Cardiac muscle cell (in vitro differentiated cells and primary cell): ENCODE measurements at places on chromosomes 11 and 22. TPM values are rescaled to one million over a fixed set of nuclear protein-coding genes. Genes with fewer than 3 reads are reported as not detected.

DNA sequence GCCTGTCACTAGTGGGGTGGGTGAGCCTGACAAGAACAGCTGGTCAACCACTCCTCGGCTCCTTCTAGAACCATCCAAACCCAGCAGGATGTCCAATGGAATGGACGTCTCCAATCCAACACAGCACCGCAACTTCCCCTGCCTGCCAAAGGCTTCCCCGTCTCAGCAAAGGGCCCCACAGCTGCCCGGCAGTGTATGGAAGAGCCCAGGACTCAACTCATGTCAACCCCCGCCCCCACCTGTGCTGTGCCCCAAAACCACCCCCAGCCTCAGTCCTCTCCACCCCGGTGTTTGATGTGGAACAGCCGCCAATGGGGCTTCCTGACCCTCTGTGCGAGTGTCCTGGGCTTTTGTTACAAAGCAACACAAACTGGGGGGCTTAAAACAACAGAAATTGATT lies 223.8 kb downstream of the CTTN start:
- H3K27me3 ChIP-seq, result no peaks in the 10 kb centered on the region
- H3K4me1 ChIP-seq, result no peaks in the 10 kb centered on the region
- no peak for DNase-seq
- H3K27ac ChIP-seq, result no peak overlapping the region

GRCh38 chr22:46072110-46072881 lies 78.0 kb upstream of the PPARA start:
- H3K27me3 ChIP-seq, result peaks cover 82% of the 10 kb centered on the region
- no peak for DNase-seq
- H3K36me3 ChIP-seq, result no peaks in the 10 kb centered on the region
- no peaks in the 10 kb centered on the region for H3K4me1 ChIP-seq
- H3K27ac ChIP-seq, result no peak overlapping the region

GRCh38 chr11:5317292-5317691 lies 6.8 kb downstream of the OR51B2 start:
- no peak for DNase-seq
- H3K4me1 ChIP-seq, result no peaks in the 10 kb centered on the region
- no peaks in the 10 kb centered on the region for H3K27me3 ChIP-seq
- no peaks in the 10 kb centered on the region for H3K36me3 ChIP-seq

GRCh38 chr11:73176874-73177155 lies 34.7 kb upstream of the FCHSD2 start:
- DNase-seq, result no peak
- H3K27ac ChIP-seq, result no peak overlapping the region
- peaks cover 7% of the 10 kb centered on the region for H3K27me3 ChIP-seq
- H3K4me3 ChIP-seq, result no peak overlapping the region

- H3K4me1 ChIP-seq, result peaks cover 6% of the 10 kb centered on the region
- H3K4me3 ChIP-seq, result no peak overlapping the region
- no peaks in the 10 kb centered on the region for H3K27me3 ChIP-seq
- H3K36me3 ChIP-seq, result no peaks in the 10 kb centered on the region
- H3K27ac ChIP-seq, result peak overlapping the region; percentile 31
- peak; percentile 78 for DNase-seq
Measured at GRCh38 chr11:36702330-36703054, 104.5 kb upstream of the RAG2 start.

DNA sequence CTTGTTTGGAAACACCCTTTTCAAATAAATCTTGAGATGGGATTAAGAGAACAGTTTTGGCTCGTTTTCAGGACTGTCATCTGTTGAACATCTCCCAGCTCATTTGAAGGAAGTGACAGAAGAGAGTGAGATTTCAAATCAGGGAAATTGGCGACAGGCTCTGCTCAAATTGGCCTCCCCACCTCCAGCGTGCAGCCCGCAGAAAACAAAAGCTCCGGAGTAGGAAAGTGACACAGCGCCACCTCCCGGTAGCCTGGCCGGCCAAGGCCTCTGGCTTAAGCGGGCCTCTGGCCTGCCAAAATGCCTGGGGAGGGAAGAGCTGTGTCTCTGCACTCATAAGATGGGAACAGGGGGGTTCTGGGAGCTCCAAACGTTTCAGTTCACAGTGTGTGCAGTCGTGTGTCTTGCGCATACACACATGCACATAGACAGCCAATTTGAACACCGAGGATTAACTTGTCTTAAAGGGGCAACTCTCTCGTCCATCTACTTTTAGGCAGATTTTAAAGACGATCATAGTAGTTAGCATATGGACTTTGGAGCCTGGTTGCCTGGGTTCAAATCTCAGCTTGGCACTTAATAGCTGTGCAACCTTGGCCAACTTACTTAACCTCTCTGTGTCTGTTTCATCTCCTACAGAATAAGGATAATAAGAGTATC lies 132.7 kb upstream of the RCN1 start:
- no peak overlapping the region for H3K27ac ChIP-seq
- H3K36me3 ChIP-seq, result no peaks in the 10 kb centered on the region
- peak; percentile 75 for DNase-seq
- no peaks in the 10 kb centered on the region for H3K27me3 ChIP-seq
- no peak overlapping the region for H3K4me3 ChIP-seq

DNA sequence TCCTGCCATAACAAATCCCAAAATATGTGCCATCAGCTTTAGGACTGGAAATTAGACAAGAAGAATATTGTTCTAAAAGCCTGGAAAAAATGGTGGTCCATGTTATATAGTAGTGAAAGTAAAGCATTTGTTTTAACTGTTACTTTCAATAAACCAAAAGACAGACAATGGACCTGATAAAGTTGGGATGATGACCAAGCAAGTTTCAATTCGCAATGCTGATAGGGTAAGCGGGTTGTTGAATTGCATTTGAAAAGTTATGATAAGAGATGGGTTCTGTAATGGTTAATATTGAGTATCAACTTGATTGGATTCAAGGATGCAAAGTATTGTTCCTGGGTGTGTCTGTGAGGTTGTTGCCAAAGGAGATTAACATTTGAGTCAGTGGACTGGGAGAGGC lies 131.9 kb upstream of the ZC3H12C start:
- no peak overlapping the region for H3K27ac ChIP-seq
- H3K4me3 ChIP-seq, result no peak overlapping the region
- H3K4me1 ChIP-seq, result no peaks in the 10 kb centered on the region
- no peaks in the 10 kb centered on the region for H3K36me3 ChIP-seq

- no peak for DNase-seq
- no peak overlapping the region for H3K27ac ChIP-seq
- H3K36me3 ChIP-seq, result peaks cover 13% of the 10 kb centered on the region
- no peak overlapping the region for H3K4me3 ChIP-seq
- H3K27me3 ChIP-seq, result no peaks in the 10 kb centered on the region
- H3K4me1 ChIP-seq, result peaks cover 12% of the 10 kb centered on the region
Measured at GRCh38 chr22:17787716-17788330, 13.6 kb upstream of the BID start.

DNA sequence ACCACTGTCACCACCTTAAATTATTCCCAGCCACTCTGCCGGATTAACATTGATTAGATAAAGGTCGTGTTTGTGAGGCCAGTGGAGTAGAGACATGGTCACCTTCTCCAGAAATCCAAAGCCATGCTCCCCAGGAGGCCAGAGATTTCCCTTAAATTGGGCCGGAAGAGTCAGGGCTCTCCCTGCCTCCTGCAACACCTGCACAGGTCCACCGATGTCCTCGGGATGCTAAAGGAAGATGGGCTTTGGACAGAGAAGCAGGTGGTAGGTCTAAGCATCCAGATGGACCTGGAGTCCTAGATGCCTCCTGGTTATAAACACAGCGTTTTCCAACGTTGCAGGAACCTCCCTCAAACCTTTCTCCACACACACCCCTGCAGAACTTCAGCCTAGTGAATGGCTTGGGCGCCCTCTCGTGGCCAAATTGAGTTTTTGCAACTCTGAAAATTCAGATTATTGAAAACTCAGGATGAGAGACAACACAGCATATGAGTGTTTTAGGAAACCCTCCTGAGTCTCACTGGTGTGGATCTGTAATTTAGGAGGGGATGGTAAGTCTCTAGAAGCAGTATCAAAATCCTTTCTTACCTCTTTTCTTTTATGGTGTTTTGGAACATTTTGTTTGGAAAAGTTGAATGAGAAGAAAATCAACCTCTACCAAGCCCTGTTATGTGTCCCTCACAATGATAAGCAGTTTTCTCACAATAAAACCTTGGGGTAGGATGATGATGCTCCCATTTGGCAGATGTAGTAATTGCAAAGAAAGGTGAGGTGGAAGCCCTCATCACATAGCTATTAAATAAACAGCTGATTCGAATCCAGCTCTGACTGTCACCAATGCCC lies 109.6 kb downstream of the RRAS2 start:
- no peaks in the 10 kb centered on the region for H3K36me3 ChIP-seq
- no peak overlapping the region for H3K27ac ChIP-seq
- peaks cover 5% of the 10 kb centered on the region for H3K27me3 ChIP-seq
- peak; percentile 79 for DNase-seq

DNA sequence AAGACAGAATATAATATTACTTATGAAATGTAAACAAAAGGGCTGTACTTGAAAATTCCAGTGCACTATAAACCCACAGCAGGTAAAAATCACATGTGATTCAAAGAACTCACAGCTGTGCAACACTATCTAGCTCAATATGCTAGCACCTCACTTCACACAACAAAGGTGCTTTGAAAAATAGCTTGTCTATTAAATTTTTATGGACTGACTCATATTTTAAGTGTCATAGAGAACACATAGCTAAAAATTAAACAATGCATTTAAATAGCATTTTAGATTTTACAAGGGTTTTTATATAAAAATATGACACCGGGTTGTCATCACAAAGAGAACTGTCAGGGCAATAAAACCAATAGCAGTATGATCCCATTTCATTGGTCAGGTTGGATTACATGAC lies 1390.5 kb upstream of the TENM4 start:
- H3K36me3 ChIP-seq, result no peaks in the 10 kb centered on the region
- no peak overlapping the region for H3K4me3 ChIP-seq
- DNase-seq, result no peak
- H3K27ac ChIP-seq, result no peak overlapping the region
- H3K27me3 ChIP-seq, result no peaks in the 10 kb centered on the region
- no peaks in the 10 kb centered on the region for H3K4me1 ChIP-seq

- peaks cover 18% of the 10 kb centered on the region for H3K4me1 ChIP-seq
- H3K27ac ChIP-seq, result no peak overlapping the region
- peaks cover 20% of the 10 kb centered on the region for H3K27me3 ChIP-seq
- H3K4me3 ChIP-seq, result peak overlapping the region; percentile 19
Measured at GRCh38 chr22:49971232-49972162, 10.9 kb downstream of the PIM3 start.

DNA sequence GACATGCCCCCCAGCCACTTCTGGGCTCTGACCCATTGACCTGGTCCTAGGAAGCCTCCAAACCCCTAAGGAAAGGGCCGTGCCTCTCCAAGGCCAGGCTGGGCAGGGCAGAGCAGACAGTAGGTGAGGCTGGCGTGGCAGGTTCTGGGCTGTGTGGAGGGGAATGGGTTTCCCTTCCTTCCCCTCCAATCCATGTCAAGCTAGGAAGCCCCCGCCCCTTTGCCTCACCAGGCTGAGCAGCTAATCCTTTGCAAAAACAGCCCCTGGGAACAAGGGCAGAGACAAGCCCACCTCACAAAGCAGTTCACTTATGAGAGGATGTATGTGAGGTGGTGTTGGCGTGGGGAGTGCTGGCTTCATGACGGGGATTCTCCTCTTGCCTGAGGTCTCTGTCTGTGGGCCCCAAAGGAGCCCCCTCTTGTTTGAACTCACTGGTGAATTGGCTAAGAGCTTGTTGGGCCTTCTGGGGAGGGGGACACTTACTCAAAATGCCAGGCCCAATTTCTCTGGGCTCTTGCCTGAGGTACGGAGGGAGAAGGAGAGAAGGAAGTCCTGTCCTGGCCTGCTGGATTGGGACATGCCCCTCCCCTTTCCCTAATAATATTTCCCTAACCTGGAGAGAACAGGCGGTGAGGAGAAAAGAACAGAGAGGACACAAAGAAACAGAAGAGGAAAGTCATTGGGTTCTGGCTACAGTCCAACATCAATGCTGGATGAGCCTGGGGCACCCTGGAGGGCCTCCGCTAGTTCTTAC lies 1.6 kb upstream of the TRIM29 start:
- H3K4me3 ChIP-seq, result no peak overlapping the region
- no peaks in the 10 kb centered on the region for H3K36me3 ChIP-seq
- H3K27ac ChIP-seq, result no peak overlapping the region
- no peak for DNase-seq
- no peaks in the 10 kb centered on the region for H3K4me1 ChIP-seq

GRCh38 chr11:95506777-95507176 lies 275.8 kb upstream of the SESN3 start:
- DNase-seq, result peak; percentile 21
- no peaks in the 10 kb centered on the region for H3K36me3 ChIP-seq
- H3K4me1 ChIP-seq, result no peaks in the 10 kb centered on the region

- DNase-seq, result no peak
- H3K27me3 ChIP-seq, result no peaks in the 10 kb centered on the region
- H3K4me3 ChIP-seq, result no peak overlapping the region
- H3K36me3 ChIP-seq, result no peaks in the 10 kb centered on the region
- H3K27ac ChIP-seq, result no peak overlapping the region
Measured at GRCh38 chr11:60717956-60718355, 6.6 kb upstream of the MS4A18 start.

- H3K4me1 ChIP-seq, result peaks cover 15% of the 10 kb centered on the region
- H3K36me3 ChIP-seq, result no peaks in the 10 kb centered on the region
- H3K27me3 ChIP-seq, result no peaks in the 10 kb centered on the region
- no peak for DNase-seq
- no peak overlapping the region for H3K4me3 ChIP-seq
Measured at GRCh38 chr11:8823174-8823742, 87.7 kb upstream of the AKIP1 start.

GRCh38 chr11:57473285-57473841 lies 13.0 kb downstream of the RTN4RL2 start:
- H3K27me3 ChIP-seq, result peaks cover 34% of the 10 kb centered on the region
- H3K27ac ChIP-seq, result no peak overlapping the region
- H3K4me1 ChIP-seq, result no peaks in the 10 kb centered on the region

GRCh38 chr11:34234086-34234740 lies 123.6 kb downstream of the ABTB2 start:
- no peaks in the 10 kb centered on the region for H3K27me3 ChIP-seq
- no peaks in the 10 kb centered on the region for H3K36me3 ChIP-seq
- H3K4me3 ChIP-seq, result no peak overlapping the region
- no peak for DNase-seq
- peak overlapping the region; percentile 4 for H3K27ac ChIP-seq

DNA sequence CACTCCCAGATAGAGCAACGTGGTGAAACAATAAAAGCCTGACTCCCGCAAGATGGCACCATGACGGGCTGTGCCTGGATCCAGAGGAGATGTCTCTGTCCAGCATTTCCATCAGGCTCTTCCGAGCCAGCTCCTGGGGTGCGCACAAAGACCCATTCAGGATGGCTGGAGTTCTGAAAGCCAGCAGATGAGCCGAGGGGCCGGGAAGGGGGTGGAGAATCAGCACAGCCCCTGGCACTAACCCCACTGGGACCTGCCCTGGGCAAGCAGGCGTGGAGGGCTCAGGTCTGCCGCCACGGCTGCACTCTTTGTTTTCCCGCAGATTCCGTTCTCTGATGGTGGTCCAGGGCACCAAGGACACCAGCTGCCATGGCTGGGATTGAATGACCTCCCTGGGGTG lies 97.2 kb upstream of the BLID start:
- H3K4me3 ChIP-seq, result no peak overlapping the region
- no peak overlapping the region for H3K27ac ChIP-seq
- no peak for DNase-seq
- H3K4me1 ChIP-seq, result peaks cover 21% of the 10 kb centered on the region
- no peaks in the 10 kb centered on the region for H3K36me3 ChIP-seq
- no peaks in the 10 kb centered on the region for H3K27me3 ChIP-seq

KIAA1671 gene
- total RNA-seq, result 18.7 and 37.3 TPM in 2 replicates

LRP4 gene
- 14.6 and 19.2 TPM in 2 replicates for total RNA-seq

B3GAT1 gene
- 0.85 and 1.5 TPM in 2 replicates for total RNA-seq

ACR gene
- 0.07 and 0.77 TPM in 2 replicates for total RNA-seq

LRRC4C gene
- total RNA-seq, result 0.77 and 2.2 TPM in 2 replicates

C11orf21 gene
- 1.3 and 1.8 TPM in 2 replicates for total RNA-seq
